ENCODE measurements at places on chromosomes 4 and X.
A peak's percentile ranks its signal among the peaks of the same experiment; 100 is the strongest.

GRCh38 chr4:113563691-113564378 lies 197.7 kb downstream of the CAMK2D start:
- no peak for DNase-seq

DNA sequence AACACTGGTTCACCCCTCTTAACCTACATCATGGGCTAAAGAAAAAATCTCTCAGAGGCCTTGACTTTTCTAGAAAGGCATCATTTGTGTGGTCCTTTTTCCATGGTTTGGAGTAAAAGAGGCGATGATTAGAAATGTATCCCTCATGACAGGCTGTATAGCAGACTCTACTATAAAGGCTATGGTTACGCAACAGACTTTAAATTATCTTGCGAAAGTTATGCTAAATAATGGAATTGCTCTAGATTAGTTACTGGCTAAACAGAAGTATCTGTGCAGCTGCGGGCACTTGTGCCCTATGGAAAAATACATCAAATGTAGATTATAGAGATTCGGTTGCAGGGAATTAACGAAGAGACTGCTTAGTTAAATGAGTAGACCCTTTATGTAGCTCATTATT lies 101.6 kb downstream of the TMEM47 start:
- no peak for DNase-seq

DNA sequence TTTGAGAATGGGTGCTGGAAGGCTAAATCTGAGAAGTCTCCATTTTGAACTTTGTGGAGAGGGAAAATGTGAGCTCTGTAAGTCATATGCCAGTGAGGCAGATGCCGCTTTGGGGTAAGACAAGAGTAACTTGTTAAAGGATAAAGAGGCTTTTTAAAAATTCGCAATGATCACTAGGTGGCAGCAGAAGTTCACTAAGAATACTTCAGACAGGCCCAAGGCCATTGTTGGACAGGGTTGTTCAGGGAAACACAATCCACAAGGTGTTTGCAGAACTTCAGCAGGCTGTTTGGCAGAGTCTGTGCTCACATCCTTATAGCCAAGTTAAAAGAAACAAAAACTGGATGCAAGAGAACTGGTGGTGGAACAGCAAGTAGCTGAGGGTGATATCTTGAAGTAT lies 13.7 kb upstream of the PIGA start:
- DNase-seq: peak; percentile 4

DNA sequence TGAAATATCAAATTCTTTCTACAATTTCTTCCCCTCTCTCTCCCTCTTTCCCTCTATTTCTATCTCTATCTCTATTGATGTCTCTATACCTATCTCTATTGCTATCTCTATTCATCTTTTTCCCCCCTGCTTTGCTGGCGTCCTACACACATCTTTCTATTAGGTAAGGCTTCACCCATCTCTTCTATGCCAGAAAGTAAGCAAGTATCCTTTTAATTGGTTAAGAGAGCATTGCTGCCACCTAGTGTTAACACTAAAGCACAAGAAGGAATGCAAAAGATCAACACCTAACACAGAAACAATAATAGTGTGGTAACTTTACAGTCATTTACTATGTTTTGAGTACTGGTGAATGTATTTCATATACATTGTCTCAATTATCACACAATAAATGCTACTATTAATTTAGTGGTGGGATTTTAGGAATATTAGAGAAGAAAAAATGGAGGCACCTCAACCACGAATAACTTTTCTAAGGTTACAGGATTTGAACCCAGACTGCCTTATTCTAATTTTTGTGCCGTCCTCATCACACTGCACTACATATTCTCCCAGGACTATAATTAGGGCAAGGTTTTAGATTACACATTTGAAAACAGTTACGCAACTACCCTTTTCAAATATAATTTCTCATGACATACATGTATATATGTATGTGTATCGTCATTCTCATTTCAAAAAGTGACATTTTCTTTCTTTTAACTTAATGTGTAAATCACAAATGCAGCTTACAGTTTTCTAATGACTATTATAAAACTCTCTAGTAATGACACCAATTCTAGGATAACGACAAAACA lies 3.7 kb upstream of the C4orf36 start:
- no peak for DNase-seq

DNA sequence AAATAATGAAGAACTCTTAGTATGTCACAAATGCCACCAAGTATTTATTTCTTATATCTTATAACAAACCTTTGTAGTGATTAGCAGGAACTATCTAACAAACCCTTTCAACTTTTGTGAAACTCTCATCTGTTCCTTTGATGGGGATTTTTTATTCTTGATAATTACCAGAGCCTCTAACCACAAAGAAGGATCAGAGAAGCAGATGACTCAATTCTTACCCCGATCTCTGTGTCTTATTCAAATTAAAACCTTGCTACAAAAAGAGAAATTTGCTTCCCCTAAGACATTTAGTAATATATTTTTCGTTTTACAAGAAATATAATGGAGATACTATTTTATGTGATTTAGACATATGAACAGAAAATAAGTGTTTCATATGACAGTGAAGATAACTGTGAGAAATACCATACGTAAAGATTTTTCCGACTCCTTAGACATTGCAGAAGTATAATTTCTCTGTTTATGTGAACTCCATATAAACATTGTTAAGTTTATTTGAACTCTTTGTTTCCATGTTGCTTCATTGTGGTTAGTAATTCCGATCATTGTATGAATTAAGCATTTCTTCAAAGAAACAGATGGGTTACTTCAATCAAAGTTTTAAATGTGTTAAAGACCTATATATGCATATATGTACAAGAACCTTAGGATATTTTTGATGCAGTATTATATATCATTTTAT lies 205.4 kb downstream of the CFAP299 start:
- DNase-seq: no peak
